ENCODE measurements at places on chromosomes 3 and 15.

- peak; percentile 62 for DNase-seq
Measured at GRCh38 chr3:105798381-105798934, 70.4 kb downstream of the CBLB start.

DNA sequence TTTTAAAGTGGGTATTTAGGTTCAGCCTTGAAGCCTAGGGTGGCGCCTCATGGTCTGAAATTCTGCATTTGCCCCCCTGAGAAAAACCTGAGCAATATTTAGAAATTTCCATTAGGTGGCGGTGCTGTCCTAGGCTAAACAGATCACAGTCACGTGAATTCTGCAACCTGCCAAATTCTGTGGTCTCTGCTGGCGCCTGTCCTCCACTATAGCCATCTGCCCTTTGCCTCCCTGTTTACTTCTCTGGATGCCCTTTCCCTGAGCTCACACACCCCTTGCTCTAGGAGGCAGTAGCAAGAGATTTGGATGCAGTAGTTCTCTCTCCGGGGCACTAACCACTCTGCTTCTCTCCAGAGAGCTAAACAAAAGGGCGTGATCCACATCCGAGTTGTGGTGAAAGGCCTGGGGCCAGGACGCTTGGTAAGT is 9.1 kb downstream of the MRPS11 start:
- peak; percentile 53 for DNase-seq

DNA sequence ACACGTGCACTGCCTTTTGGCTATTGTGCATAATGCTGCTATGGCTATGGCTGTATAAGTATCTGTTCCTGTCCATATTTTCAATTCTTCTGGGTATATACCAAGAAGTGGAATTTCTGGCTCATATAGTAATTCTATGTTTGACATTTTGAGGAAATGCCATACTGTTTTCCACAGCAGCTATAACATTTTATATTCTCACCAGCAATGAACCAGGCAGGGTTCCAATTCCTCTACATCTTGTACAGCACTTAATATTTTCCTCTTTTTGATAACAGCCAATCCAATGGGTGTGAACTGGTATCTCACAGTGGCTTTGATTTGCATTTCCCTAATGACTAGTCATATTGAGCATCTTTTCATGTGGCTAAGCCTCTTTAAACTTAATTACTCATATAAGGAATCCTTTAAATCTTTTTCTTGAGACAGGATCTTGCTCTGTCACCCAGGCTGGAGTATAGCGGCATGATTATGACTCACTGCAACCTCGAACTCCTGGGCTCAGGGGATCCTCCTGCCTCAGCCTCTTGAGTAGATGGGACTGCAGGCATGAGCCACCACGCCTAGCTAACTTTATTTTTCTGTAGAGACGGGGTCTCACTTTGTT is 38.1 kb upstream of the IGDCC4 start:
- peak; percentile 37 for DNase-seq

GRCh38 chr15:88890495-88890894 is 4.8 kb downstream of the HAPLN3 start:
- DNase-seq: peak; percentile 63

DNA sequence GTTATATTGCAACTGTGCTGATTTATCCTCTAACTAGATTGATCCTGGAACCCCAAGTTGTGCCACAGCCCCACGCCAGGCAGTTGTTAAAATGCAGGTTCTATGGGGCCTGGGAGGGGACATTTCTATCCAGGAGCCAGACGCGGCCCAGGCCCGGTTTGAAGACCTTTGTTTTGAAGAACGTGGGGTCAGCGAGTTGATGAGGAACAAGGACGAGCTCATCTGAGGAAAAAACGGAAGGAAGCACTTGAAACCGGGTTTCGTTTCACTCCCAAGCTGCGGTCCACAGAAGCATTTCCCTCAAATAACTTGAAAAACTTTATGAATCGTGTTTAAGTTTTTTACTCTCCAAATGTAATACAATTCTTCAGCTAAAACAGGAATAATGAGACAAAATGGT is 76.4 kb downstream of the CHSY1 start:
- no peak for DNase-seq

DNA sequence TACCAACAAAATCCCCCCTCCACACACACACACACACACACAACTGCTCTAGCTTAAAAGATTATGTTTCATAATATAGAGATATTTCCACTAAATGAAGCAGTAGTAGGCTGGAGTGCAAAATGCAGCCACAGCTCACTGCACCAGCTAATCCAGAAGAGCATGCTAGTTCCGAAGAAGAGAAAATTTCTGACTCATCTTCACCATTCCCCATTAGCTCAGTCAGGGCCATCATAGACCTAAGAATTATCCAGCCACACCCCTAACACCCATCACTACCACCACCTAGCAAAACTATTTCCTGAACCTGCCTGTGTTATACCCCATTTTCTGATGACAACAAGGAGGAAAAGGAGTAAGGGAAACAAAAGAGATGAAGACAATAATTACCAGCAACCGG is 67.1 kb upstream of the UBE2E2 start:
- DNase-seq: no peak

GRCh38 chr15:76529911-76530310 is 193.3 kb downstream of the ISL2 start:
- peak; percentile 49 for DNase-seq

GRCh38 chr3:170383567-170383966 is 26.1 kb downstream of the SKIL start:
- peak; percentile 68 for DNase-seq

Measured in amniotic epithelial cell (primary cell).